ENCODE measurements at places on chromosomes 7 and 10.

GRCh38 chr7:27088002-27088922 lies 7.5 kb downstream of the HOXA1 start:
- DNase-seq, result no peak

DNA sequence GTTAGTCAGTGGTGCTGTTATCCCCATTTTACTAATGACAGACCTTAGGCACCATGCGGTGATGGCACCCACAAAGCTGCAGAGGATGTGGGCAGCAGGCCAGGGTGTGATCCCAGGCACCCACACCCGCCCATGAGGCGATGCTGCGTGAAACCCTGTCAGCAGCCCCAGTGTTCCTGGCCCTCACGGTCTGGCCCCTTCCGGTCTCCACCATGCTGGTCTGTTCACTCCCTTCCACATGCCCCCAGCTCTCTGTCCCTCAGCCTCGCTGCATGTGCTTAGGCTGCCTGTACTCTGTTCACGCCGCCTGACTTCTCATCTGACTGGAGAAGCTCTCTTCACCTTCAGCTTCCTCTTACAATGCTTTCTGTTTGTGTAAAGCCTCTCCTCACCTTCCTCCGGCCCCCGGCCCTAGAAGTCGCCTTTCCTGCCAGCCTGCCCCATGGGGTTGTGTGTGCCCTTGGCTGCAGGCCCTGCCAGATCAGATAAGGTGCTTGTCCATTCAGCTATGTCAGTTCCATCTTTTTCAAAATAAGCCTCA lies 17.6 kb upstream of the ORAI2 start:
- no peak for DNase-seq

GRCh38 chr7:128304212-128304611 lies 39.5 kb downstream of the RBM28 start:
- DNase-seq, result no peak

DNA sequence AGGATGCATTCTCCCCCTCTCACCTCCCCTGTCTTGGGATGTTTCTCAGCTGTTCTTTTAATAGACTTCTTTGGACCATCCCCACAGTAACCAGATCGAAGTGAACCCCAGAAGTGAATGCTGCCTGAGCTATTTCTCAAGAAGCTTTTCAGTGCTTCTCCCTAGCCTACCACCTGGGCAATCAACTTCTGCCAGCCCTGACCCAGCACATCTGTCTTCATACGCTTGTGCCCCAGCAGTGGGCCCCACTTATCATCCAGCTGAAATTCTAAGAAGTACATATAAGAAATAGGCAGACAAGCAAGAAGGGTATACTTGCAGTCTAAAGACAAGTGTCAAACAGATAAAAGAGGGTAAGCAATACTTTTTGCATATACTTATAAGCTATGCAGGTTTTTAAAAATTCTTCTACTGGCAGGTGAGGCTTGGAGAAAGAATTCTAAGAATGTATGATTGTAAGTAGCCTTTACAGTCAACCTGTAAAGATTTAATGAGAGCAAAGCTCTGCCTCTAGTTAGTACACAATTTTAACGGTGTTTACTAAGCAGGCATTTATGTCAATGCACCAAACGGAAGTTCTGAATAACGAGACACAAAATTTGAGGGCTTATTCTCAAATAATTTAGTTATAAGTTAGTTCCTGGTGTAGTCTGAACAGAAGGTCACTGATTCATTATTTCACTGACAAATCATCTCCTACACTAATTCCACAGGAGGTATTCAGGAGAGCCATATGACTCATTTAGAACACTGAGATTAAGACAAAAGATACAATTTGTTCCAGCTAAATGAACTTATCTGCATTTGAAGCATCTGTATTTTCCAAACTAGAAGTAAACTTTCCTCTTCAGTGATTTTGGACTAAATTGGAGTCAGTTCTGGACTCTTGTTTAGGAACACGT lies 83.3 kb downstream of the RNLS start:
- DNase-seq, result no peak

DNA sequence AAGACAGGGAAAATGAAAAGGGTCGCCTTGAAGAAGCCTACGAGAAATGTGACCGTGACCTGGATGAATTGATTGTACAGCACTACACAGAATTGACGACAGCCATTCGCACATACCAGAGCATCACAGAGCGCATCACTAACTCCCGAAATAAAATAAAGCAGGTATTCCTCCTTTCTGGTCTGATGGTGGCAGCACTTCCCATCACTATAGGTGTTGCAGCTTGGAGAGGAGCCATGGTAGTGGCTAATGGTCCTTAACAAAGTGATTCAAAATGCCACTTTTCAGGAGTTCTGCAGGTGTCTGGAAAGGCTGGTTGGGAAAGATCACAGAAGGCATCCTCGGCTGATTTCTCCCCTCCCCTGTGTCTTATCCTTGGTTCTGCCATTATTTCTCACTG lies 22.1 kb downstream of the EXOC4 start:
- no peak for DNase-seq

DNA sequence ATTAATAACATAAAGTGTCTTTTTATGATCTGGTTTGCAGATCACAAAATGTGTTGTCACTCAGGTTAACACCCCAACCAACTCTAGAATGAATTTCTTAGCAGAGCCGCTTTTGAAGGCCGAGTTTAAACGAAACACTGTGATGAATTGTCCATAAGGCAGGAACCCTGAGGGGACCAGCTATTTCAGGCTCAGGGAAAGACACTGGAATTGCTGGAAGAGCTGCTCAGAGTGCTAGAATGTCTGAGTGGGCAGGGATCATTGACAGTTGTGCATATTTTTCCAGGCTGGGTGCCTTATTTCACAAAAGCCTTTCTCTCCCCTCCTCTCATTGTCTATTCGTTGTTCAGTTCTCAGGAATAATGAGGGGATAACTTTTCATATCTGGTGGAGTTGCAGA lies 68.7 kb upstream of the PRKG1 start:
- DNase-seq, result no peak

DNA sequence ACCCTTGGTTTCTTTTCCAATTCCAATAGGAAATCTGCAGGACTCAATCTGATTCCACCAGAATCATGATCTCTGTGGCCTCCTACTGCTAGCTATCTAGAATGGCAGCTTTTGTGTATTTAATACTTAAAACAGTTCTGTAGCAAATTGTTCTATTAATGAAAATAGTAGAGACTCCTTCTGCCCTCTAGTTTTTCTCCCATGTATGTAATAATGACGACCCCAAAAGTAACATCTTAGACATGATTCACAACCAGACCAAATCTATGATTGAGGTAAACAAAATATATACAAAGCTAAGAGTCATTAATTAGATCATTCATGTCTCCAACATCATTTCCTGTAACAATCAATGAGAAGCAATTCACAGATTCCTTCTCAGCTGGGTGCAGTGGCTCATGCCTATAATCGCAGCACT lies 259.1 kb upstream of the MKLN1 start:
- no peak for DNase-seq

DNA sequence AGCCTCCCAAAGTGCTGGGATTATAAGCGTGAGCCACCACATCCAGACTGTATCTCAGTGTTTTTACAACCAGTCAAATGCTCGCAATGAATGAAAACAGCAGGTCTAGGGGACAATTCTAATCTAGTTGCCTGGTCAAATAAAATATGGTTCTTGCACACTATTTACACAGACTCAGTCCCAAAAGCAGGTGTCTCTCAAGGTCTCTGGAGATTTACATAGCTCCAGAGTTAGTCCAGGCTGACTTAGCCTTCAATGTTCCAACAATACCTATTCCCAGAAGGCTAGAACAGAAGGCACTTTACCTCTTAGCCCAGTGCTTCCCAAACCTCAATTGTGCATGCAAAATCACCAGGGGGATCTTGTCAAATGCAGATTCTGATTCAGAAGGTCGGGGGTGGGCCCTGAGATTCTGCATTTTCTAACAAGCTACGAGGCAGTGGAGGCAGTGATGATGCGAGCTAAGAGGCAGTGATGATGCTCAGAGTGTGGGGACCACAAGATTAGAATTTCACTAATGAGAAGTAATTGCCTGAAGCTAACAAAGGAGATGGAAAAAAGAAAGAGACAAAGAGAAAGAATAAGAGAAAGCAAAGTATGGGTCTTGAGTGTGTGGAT lies 6.4 kb downstream of the KIAA1549 start:
- no peak for DNase-seq

DNA sequence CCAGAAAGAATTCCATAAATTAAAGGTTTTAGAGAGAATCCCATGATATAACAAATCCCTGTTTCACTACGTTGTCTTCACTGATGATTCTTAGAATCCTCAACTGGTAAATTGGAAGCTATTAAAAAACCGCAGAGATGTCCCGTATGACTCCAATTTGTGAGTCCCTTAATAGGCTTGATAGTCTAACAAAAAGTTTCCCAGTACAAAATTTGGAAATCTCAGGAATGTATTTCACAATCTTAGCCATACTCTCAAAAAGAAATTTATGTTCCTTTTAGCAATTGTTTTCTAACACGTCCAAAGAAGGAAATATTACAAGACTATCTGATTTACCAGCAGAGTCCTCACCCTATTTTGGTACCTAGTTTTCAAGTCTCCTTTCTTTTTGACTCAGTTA lies 2.5 kb downstream of the TES start:
- DNase-seq, result no peak

DNA sequence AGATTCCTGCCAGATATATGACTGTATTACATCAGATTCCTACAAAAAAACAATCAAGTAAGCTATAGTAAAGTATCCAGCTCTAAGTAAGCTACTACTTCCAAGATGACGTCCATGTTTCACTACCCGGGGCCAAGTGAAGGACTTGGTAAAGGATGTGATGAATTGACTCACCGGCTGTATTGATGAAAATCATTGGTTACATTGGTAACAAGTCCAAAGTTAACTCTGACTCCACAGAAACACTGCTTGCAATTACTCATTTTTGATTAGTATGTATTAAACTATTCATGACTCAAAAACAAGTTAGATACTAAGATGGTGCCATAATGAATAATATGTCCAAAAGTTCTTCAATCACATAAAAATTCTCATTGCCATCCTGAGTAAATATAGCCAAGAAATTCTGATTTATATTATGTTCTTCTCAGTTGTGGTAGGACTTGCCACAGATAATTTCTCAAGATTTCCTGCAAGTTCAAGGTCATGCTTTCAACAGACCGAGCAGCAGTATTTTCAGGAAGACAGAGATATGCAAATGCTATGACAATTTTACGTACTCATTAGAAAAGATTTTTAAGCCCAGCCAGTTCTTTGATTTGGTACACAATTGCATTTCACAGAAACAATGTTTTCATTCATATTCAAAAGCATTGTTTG lies 12.6 kb upstream of the DNAJC1 start:
- DNase-seq, result no peak

DNA sequence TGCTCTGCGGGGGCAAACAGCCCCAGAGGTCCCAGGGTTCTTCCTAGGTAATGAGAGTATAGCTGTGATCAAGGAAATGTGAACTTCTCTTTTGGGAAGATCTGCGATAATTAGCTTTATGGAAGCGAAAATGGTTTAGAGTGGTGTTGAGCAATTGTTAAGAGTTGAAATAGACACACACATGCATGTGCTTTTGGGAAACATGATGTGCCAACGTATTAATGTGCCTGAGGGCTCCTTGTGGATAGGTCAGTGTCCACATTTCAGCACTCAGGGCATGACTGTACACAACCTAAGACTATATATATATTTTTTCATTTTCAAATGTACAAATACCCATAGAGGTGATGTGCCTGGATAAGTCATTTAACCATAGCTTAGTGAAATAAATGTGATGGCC lies 67.0 kb downstream of the GSDME start:
- no peak for DNase-seq

DNA sequence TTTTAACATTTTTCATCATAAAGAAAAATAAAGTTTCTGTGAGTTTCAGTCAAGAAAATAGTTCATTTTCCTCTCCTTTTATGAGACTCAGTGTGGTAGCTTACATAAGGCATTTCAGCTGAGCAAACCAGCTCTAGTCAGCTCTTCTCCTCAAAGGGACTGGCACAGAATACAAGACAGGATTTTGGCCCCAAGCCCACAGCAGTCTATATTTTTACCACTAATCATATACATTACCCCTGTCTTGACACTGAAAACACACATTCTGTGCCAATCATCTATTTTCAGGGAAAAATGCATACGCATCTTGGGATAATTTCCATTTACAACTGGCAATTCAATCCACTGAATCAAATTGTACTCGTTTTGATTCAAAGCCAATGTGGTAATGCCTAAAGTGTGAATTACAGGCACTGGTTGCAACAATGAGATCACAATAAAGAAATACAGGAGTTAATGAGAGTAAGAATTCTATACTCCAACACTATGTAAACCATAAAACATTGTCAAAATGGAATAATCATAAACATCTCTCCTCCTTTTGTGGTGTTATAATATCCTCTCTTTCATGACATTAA lies 186.4 kb downstream of the CACNA2D1 start:
- no peak for DNase-seq

GRCh38 chr7:70673778-70674570 lies 458.0 kb upstream of the GALNT17 start:
- no peak for DNase-seq

- DNase-seq, result no peak
Observed at GRCh38 chr10:106540645-106541044, 623.9 kb downstream of the SORCS1 start.

DNA sequence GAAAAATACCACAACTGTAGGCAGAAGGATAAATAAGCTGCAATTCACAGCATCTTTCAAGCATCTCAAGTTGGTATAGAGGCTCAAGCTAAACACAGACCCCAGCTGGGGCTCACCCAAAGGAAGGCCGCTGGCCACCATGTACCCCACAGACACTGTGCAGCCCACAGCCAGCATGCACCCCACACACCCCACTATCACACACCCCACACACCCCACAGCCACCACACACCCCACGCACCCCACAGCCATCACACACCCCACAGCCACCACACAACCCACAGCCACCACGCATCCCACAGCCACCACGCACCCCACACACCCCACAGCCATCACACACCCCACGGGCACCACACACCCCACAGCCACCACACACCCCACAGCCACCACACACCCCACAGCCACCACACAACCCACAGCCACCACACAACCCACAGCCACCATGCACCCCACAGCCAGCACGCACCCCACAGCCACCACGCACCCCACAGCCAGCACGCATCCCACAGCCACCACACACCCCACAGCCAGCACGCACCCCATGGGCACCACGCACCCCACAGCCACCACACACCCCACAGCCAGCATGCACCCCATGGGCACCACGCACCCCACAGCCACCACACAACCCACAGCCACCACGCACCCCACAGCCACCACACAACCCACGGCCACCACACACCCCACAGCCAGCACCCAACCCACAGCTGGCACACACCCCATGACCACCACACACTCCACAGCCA lies 214.7 kb downstream of the DNAJB6 start:
- DNase-seq, result no peak

- no peak for DNase-seq
Observed at GRCh38 chr7:157886266-157886665, 549.5 kb downstream of the DNAJB6 start.

DNA sequence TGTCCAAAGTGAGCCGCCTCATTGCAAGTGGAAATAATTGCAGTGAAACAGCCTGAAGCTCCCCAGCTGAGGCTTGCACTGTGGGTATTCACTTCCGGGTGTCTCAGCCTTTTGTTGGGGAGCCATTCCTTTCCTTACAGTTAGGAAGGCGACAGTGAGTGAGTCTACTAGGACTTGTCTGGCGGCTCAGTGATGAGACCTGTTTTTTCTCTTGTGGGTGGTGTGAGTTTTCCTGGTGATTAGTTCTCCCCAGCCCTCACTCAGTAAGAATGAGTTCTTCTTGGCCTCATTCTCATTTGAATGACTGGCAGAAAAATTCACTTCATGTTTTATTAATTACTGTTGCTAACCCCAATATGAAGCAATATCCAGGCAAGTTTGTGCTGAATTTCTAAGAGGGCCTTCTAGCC lies 2.6 kb downstream of the PGAM1 start:
- DNase-seq, result no peak
